ENCODE measurements at places on chromosomes 2 and 18.

DNA sequence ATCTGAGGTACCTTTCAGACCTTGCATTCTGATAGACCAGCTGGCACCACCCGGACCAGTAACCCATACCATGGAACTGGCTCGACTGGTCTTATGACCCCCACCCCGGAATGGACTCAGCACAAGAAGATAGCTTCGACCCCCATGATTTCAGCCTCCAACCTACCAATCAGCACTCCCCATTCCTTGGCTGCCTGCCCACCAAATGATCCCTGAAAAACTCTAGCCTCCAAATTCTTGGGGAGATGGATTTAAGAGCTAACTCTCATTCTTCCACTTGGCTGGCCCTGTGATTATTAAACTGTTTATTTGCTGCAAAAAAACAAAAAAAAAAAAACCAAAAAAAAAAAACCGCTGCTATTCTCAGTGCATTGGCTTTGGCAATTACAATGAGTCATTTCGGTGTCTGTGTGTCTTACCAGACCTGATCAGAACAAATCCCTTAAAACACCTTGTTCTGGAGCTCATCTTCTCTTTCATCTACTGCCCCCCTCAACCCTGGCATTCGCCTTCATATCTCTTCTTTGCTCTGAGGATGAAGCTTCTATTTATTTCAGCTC is 60.1 kb upstream of the KIF5C start:
- no peak for DNase-seq

DNA sequence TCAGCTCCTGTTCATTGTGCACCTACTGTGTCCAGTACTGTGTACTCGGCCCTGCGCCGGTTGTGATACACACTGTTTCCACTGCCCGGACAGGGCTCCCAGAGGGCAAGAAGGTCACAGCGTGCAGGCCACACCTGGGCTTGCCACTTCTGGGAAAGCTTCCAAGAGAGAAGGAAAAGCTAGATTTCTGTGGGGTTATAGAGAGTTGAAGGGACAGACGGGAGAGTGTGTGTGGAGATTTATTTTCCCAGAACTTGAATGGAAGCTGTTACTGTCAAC is 3.8 kb upstream of the CNDP1 start:
- no peak for DNase-seq

- no peak for DNase-seq
Measured at GRCh38 chr18:7307030-7307429, 76.1 kb downstream of the LRRC30 start.

DNA sequence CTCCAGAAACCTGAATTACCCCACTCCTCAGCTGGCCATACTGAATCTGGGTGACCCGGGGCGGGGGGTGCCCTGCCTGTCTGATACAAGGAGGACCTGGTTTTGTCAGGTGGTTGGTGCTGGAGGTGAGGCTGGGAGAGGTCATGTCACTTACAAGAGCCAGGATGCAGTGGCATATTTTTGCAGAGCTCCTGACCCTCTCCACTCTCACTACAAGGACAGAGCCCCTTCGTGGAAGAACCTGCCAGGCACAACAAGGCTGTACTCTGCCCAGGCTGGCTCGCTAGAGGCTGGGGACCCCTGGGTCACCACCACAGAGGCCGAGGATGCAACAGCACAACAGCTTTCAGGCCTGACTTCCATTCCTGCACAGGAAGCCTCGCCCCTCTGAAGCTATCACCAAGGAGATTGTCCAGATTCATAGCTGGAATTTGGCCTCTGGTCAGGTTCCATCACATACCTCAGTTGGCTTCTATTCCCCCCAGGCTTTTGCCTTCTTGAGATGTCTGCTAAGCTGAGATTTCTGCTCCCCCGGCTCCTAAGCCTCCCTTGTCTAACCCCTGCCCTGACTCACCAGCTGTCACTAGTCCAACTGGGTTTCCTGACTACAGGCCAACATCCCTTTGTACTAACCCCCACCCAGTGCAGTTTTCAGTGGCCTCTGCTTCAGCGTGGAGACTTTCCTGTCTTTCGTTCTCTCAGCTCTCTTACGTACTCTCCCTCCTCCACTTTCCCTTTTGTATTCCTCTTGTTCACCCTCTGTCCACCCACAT is 132.5 kb upstream of the EPAS1 start:
- DNase-seq = peak; percentile 88

DNA sequence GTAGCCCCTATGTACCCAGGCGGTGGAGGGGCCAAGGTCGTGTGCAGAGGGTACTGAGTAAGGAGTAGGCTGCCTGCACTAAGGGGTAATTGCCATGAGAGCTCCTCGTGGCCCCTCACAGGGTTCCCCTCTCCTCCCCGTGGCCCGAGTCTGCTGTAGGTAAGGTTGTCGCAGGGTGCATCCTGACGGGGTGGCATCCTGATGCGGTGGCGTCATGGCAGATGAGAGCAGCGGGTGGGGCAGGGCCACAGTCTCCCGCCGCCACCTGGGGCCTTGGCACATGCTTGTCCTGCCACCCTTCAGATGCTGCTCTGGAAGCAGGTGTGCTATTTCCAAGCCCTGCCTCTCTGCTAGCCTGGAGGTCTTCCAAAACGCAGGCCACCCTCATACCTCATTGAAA is 89.7 kb downstream of the EIPR1 start:
- no peak for DNase-seq

DNA sequence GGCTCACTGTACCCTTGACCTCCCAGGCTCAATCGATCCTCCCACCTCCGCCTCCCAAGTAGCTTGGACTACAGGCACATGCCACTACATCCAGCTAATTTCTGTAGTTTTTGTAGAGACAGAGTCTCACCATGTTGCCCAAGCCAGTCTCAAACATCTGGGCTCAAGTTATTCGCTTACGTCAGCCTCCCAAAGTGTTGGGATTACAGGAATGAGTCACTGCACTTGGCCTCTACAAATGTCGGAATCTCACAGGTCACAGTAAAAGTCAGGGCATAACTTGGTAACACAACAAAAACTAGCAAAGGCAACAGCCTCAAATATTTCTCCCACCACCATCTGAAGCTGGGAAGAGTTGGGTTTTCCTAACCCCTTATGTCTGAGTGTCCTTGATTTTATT is 25.3 kb downstream of the SCG2 start:
- no peak for DNase-seq

- no peak for DNase-seq
Measured at GRCh38 chr2:172647439-172647838, 88.2 kb upstream of the RAPGEF4 start.

DNA sequence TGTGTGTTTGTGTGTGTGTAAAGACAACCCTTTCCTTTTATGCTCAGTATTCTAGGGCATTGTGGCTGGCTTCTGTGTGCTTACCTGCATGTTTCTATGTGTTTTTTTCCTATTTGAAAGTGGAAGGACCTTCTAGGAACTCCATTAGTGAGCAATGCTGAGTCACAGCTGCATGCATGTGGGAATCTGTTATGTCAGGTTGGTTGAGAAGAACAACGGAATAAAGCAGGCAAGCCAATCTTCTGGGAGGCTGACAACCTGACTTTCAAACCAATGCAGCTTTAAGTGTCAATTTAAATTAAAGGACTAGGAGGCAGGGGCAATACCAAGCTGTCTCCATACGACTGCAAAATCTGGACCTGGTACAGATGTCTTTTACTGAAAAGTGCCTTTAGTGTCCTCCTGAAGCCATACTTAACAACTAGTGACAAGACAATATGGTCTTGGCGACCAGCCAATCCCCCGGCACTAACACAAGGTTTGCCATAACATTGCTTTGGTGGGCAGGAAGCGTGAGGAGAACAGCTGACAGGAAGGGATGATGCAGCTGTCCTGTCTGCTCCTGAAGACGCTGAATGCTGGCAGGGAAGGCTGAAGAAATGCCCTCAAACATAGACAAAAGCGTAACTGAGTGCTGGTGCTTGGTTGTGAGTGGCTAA is 514.7 kb upstream of the CDH7 start:
- DNase-seq = no peak

DNA sequence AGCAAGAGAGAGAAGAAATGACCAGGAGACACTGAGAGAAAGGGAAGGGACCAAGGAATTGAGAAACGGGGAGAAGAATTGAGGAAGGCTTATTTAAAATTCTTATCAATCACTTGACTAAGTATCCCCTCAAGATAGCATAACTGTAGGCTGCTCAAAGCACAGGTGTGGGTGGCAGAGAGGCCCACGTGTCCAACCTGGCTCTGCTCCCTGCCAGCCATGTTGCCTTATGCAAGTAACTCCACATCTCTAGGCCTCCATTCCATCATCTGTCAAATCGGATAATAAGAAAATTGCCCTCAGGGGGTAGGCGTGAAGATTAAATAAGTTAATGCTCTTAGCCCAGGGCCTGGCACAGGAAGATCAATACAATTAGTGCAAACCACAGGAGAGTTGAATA is 7.4 kb upstream of the NPAS2 start:
- no peak for DNase-seq

- no peak for DNase-seq
Measured at GRCh38 chr2:126894585-126895182, 4.0 kb upstream of the TEX51 start.

- no peak for DNase-seq
Measured at GRCh38 chr2:101148777-101149176, 2.4 kb downstream of the TBC1D8 start.

DNA sequence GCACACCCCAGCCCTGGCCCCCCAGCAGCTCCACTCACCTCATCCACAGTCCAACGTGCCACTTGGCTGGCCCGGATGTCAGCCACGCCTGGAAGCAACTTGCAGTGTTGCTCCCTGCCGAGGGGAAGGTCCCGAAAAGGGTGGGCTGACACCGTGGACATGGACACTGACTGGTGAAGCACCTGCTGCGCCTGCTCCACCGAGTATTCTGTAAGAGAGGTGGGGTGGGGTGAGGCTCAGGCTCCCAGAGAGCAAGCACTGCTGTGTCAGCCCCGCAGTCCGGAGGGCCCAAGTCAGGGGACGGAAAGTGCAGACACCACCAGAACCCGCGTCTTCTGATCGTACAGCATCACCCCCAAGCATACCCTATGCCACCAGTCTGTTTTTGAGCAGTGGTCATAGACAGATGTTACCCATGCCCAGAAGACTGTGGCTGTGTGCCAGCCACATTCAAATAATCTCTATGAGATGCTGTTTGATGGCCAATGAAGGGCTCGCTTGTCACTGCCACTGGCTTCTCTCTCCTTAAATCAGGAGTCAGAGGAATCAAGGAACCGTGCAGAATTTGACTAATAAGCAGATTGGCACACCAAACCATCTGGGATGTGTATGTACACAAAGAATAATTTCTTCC is 74.2 kb upstream of the TMEM200C start:
- no peak for DNase-seq

- no peak for DNase-seq
Measured at GRCh38 chr2:138730497-138731030, 49.6 kb downstream of the NXPH2 start.
